Activated T-helper 1 cell treated with anti-CD3 and anti-CD28 coated beads, Interleukin-2, amount 50 U/mL, for 16 hours (primary cell): ENCODE measurements at places on chromosomes 12 and 14.

GRCh38 chr12:80032946-80033345, 66.4 kb upstream of the OTOGL start:
- DNase-seq = no peak

- DNase-seq = no peak
Observed at GRCh38 chr12:127991485-127991884, 275.5 kb upstream of the TMEM132C start.

DNA sequence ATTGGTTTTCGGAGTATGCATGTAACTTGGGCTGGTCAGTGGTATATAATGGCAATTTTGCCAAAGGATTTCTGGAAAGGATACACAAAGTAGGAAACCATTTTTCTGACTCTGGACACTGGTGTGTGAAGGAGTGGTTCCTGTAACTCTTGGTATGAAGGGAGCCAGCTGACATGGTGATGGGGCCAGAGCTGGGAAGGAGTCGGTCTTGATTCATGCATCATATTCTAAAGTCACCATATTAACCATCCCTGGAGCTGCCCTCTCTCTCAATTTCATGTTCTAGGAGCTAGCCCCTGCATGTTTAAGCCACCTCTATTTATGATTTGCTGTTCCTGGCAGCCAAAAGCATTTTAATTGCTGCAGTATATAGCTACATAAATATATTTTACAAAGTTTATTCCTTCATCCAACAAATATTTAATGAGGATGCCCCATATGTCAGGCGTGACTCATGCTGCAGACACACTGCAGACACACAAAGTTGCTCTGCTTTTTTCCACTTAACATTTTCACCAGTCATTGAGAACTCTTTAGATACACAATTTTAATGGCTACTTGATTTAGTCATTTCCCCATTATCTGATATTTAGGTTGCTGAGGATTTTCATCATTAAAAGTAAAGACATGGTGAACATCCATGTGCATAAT, 78.7 kb upstream of the PSMC1 start:
- no peak for DNase-seq

- DNase-seq = no peak
Observed at GRCh38 chr12:94602024-94602423, 48.3 kb downstream of the TMCC3 start.

DNA sequence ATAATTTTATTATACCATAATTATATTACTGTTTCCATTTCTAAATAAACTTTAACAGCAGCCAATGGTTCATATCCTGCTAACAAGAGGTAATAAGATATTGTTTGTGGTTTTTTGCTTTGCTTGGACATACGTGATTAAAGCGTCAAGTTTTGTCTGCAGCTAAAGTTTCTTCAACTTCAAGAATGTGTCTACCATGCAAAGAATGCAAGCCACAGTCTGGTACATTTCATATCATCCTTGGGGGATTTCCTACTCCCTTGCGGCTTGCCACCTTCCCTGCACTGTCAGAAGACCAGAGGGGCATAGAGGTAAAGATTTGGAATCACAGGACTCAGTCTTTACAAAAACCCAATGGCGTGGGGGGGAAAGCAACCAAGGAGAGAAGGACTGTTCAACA, 125.2 kb downstream of the MED13L start:
- DNase-seq = no peak

DNA sequence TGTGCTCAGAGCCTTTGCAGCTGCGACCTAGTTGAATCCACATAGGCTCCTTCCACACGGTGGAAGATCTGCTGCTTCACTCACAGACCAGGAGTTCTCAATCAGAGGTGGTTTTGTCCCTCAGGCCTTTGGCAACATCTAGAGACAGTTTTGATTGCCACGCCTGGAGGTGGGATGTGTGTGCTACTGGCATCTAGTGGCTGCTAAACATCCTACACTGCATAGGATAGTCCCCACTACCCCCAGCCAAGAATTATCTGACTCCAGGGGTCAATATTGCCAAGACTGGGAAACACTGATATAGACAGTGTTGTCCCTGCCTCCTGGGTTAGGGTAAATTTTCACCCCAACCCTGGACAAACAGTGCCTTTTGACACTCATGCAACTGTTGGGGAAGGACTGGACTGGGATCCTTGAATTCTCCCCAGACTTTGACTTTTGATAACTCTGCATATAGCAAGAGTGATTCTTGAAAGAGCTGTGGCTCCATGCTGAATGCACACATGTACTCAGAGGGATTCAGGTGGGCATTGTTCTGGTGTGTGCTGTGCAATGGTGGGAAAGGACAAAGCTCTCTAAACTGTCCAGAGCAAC, 39.8 kb downstream of the BAZ2A start:
- DNase-seq = no peak

GRCh38 chr14:61258985-61259384, 22.2 kb downstream of the TMEM30B start:
- DNase-seq = no peak

GRCh38 chr12:6354495-6355393, 12.9 kb upstream of the TNFRSF1A start:
- no peak for DNase-seq

DNA sequence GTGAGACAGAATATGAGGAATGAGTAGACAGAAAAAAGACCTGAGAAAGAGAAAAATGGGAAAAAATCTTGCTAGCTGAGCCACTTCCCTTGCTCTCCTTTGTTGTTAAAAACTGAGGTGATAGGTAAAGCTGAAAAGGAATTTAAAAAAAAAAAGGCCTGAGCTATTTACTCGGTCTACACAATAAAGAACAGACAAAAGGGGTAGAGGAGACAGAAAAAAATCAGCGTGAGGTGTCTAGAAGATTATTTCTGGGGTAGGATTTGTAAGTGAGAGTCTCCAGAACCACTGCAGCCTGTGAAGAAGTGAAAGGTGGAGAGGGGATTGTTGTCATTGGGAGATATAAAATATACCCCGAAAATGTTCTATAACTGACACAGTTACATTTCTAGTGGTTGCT, 98.8 kb downstream of the EXOC5 start:
- DNase-seq = no peak
